Stimulated activated CD4-positive, alpha-beta T cell treated with anti-CD3 and anti-CD28 coated beads, Interleukin-1b, Interleukin-23, amount 100 ng/mL, for 1 hour (primary cell): ENCODE measurements at places on chromosomes 16 and 17.

GRCh38 chr17:31291820-31292219 lies 5.2 kb downstream of the OMG start:
- DNase-seq: no peak

GRCh38 chr17:41329279-41329948 lies 13.9 kb upstream of the KRTAP17-1 start:
- no peak for DNase-seq

GRCh38 chr16:58094791-58095574 lies 34.2 kb downstream of the CFAP20 start:
- DNase-seq: no peak

- DNase-seq: no peak
Measured at GRCh38 chr17:55770196-55770870, 19.5 kb downstream of the PCTP start.

GRCh38 chr17:251531-251930 lies 70.1 kb upstream of the DOC2B start:
- no peak for DNase-seq

DNA sequence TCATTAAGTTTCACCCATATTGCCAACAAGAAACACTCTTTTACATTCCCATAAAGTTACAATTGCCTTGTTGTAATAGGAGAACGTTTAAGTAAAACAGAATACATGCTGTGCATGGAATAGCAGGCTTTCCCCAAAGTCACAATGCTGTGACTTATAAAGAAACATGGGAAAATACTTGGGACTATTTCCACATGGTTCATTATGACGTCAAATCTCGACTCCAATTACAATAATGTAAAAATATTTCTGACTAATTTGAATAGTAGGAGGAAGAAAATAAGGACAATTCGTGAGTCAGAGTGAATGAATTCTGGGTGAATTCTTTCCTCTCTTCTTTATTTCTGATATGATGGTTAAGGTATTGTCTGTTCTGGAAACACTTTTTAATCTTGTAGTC lies 52.8 kb downstream of the CDH11 start:
- no peak for DNase-seq

DNA sequence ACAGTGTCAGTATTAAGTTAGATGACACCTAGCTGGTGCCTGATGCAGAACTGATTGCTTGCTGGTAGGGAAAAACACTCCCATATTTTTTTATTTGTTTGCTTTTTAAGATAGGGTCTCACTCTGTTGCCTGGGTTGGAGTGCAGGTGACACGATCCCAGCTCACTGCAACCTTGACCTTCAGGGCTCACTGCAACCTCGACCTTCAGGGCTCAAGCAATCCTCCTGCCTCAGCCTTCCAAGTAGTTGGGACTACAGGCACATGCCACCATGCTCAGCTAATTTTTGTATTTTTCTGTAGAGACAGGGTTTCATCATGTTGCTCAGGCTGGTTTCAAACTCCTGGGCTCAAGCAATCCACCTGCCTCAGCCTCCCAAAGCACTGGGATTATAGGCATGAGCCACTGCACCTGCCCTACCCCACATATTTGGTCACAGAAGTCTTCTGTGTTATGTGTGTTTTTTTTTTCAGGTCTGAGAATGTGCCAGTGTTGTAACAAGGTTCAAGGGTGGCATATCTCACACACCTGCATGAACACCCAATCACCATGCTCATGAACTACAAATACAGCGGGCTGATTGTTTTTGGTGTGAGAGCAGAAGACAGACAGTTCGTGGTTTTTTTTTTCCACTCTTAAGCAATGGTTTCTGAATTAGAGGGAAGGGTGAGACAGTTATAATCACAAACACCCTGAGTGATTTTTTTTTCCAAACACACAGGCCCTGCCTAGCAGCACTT lies 22.8 kb downstream of the SPAG9 start:
- DNase-seq: no peak

GRCh38 chr17:28065706-28066105 lies 23.2 kb downstream of the NLK start:
- no peak for DNase-seq

GRCh38 chr17:57565176-57565575 lies 179.9 kb downstream of the CCDC182 start:
- no peak for DNase-seq

- no peak for DNase-seq
Measured at GRCh38 chr17:42198897-42199296, 4.6 kb upstream of the GHDC start.

- DNase-seq: no peak
Measured at GRCh38 chr16:80253741-80254140, 287.1 kb upstream of the DYNLRB2 start.

GRCh38 chr17:63850401-63850800 lies 7.9 kb upstream of the SMARCD2 start:
- no peak for DNase-seq

DNA sequence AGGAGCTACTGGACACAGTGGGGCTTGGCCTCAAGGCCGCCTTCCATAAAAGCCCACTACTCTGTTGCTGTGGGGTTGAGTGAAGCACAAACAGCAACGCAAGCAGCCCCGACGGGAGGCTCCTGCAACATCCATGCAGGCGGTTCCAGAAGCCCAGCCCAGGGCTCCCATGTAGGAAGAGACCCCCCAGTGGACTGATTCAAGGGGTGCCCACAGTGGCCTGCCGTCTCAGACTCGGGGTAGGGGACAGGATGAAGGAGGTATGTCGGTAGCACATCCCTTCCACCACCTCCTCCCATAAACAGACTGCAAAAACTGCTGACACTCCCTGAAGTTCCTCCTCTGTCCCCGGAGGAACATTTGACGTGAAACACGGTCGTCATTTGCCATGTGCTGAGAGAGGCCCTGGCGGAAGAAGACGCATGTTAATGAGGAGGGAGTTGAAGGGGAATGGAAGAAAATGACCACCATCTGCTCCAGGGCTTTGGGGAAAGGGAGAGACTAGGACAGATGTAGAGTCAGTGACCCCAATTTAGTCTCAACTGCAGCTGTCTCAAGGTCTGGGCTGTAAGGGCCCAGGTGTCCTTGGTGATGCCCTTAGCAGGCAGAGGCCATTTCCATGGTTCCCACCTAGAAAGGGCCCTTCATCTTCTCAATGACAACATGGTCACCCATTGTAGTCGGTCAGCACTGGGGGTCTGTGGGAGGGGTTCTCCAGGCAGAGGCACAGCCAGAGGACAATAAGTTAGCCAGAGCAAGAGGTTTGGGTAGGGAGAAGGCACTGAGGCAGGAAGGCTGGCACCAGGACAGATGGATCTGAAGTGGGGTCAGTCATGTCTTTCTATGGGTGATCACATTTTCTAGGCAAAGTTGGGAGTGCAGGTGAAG lies 200.6 kb downstream of the CPPED1 start:
- no peak for DNase-seq

DNA sequence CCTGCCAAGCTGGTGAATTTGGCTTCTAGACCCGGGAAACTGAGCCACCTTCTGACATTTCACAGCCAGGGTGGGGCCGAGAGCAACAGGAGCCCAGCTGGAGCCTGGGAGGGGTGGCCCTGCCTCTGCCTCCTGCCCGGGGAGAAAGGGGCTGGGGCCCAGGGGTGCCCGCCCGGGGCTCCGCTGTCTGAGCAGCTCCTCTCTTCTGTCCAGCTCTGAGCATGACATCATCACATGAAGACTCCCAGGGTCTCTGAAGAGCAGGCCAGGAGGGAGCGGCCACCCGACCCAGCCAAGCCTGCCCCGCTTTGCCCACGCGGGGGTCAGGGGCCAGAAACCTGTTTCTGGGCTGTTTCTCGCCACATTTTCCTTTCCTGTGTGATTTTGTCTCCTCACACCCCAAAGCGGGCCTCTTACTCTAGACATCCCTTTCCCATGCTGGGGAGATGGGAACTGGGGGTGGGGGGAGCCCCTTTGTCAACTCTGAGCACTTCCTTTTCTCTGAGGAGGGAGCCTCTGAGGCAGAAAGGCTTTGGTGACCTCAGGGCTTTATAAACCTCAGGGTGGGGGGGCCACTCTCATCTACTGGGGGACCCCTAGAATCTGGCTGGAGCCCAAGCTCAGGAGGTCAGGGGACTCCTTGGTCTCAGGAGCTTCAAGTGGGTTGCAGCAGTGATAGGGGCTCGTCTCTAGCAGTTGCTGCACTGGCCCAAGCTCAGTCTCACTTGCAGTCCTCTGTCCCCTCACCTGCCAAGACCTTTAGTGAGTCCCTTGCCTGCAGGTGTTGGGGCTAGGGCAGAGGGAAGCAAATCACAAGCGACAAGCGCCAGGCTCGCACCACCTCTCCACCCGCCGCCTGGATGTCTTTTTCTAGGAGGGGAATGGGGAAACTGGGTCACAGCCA lies 7.6 kb downstream of the UBALD2 start:
- DNase-seq: no peak

DNA sequence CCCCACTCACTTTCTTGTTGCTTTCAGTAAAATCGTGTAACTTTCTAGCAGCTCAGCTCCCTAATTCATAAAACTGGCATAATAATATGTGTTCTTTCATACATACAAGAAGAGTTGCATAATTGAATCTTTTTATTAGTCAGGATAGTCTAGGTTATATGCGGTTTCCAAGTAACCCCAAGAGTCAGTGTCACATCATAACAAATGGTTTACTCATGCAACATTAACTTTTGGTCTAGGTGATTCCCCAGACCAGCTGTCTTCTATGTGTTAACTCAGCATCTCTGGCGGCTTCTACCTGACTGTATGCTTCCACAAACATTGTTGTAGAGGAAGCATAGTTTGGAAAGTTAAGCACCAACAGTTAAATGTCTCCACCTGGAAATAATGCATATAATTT lies 1000.4 kb downstream of the CDH11 start:
- DNase-seq: no peak

GRCh38 chr17:77617516-77617915 lies 341.0 kb upstream of the TNRC6C start:
- DNase-seq: no peak

GRCh38 chr17:59627770-59628171 lies 8.1 kb downstream of the CLTC start:
- no peak for DNase-seq

DNA sequence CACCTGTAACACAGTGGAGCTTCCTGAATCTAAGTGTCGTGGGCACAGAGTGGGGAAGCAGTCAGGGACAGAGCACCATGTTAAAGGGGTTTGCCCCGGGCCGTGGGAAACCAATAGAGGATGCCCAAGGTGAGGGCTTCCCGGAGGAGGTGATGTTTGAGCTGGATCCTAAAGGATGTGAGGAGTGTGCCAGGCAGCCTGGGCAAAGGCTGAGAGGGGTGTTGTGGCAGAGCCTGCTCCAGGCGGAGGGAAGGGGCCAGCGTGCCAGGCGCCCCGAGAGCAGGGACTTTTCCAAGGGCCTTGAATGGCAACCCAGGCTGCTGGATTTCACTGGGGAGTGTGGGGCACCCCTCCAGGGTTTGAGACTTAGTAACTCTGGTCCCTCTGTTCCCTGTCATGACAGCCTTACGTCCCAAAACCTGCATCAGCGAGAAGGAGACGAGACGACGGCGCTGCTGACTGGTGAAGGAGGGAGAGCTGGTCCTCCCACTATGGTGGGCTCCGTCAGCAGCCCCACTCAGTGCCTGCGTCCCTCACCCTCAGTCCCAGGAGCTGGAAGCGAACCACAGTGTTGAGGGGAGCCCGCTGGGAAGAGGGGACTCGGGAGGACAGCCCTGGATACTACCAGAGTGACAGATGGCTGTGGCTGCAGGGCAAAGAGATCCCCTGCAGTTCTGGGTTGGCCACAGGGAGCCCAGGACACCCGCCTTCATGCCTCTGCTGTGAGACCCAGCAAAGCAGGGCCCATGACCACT lies 228.4 kb downstream of the KATNIP start:
- DNase-seq: no peak

DNA sequence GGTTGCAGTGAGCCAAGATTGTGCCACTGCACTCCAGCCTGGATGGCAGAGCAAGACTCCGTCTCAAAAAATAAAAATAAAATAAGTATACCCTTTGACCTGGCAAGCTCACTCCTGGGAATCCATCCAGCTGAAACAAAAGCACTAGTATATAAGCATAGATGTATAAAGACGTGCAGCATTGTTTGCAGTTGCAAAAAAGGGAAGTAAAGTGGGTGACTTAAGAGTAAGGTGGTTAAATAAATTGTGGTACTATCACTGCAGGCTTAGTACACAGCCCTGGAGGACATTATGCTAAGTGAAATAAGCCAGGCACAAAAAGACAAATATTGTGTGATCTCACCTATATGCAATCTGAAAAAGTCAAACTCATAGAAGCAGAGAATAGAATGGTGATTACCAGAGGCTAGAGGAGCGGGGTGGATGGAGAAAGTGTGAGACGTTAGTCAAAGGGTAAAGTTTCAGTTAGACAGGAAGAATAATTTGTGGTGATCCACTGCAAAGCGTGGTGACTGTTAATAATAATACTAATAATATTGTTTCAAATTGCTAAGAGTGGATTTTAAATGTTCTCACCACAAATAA lies 113.0 kb downstream of the MYO1D start:
- DNase-seq: no peak

- no peak for DNase-seq
Measured at GRCh38 chr16:66300501-66300900, 66.0 kb upstream of the CDH5 start.

DNA sequence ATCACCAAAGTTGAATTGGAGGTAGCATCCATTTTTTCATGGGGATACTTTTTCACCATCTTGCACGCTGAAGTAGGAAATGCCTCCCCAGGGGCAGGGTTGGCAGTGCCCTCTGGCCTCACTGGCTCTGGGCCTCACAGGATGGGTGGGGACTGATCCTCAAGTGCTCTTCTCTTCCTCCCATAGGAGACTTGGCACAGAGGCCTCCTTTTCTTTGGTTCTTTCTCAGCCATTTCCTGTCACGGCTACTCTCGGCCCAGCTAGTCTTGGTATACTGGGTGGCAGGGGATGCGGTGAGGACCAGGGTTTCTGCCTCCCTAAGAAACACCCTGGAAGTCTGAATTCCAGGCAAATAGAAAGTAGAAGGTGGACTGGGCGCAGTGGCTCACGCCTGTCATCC lies 58.2 kb downstream of the PECAM1 start:
- no peak for DNase-seq

DNA sequence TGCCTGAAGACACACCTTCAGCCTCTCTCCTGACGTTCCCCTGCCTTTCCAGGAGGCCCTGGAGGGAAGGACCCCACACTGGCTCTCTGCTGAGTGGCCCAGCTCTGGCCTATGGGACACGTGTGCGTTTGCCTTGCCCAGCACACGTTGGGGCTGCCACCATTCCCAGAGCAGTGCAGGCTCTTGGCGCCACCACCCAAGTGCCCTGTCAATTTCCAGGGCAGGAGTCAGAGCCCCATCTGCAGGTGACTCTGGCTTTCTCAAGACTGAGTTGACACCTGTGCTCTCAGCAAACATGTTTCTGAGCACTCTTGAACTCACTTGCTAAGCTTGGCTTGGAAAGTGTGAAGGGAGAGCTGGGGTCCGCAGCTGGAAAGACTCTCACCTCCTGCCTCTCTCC lies 4.7 kb upstream of the IRF8 start:
- DNase-seq: no peak

GRCh38 chr17:68719431-68719830 lies 118.3 kb upstream of the FAM20A start:
- no peak for DNase-seq
